Renal cortical epithelial cell (primary cell): ENCODE measurements at places on chromosomes 4 and X.

DNA sequence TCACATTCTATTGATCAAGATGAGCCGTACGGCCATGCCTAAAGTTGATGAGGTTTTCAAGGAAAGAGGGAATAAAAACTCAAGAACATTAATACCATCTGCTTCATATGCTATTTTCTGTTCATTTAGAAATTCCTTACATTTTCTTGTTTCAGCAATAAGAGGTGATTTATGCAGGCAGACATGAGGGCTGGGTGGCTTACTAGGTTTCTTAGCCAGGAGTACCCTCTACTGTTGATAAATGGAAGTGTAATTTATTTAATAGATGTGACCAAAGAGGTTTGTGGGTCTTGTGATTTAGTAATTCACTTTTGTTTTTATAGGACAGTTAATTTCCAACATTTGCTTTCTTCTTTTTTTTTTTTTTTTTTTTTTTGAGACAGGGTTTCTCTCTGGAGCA, 6.4 kb upstream of the SMIM9 start:
- DNase-seq, result peak; percentile 43

DNA sequence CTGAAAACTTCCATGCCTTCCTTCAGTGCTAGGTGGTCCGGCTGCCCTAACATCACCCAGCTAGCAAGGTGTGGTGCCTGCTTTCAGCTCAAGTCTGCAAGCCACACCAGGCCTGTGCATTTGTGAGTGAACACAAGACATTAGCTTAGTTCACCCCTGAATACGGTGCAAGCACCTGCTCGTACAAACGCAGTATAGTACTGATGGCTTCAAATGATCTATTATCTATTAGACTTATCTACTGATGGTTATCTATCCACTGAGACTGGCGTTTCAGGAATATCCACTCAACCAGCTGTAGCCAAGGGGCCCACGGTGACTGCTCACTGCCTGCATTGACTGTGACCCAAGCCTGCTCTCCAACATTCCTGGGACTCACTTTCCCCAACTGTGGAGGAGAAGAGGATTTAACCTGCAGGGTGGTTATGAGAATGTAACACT, 155.9 kb downstream of the SHOX start:
- no peak for DNase-seq

DNA sequence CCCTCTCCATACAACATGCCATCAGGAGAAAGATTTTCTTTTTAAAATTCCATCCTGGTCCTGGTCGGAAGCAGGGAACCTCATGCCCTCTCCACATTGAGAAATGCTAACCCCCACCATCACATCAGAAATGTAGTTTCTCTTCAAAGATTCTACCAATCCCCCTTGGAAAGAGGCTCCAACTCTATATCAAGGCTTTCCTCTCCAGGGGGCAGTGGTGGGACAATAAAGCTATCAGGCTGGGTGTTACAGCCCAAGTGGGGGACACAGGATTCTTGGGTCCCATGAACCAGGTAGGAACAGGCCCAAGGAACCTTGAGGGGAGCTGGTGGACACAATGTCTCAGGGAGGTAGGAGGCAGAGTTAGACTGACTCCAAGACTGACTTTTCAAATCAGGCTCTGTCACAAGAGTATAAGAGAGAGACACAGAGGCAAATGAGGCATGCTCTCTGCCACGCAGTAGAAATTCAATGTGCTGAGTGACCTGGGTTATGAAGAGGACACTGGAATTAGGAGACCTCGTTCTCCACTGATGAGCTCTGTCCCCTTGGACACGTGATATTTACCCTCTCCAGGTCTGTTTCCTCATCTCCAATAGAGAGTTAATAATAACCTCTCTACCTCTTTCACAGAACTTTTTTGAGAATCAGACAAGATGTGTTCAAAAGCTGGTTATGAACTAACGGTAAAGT, 4.5 kb downstream of the GJB1 start:
- DNase-seq, result no peak

- no peak for DNase-seq
Measured at GRCh38 chrX:18151157-18151556, 69.5 kb downstream of the BEND2 start.

- peak; percentile 47 for DNase-seq
Measured at GRCh38 chr4:83387012-83387411, 52.4 kb upstream of the HPSE start.

DNA sequence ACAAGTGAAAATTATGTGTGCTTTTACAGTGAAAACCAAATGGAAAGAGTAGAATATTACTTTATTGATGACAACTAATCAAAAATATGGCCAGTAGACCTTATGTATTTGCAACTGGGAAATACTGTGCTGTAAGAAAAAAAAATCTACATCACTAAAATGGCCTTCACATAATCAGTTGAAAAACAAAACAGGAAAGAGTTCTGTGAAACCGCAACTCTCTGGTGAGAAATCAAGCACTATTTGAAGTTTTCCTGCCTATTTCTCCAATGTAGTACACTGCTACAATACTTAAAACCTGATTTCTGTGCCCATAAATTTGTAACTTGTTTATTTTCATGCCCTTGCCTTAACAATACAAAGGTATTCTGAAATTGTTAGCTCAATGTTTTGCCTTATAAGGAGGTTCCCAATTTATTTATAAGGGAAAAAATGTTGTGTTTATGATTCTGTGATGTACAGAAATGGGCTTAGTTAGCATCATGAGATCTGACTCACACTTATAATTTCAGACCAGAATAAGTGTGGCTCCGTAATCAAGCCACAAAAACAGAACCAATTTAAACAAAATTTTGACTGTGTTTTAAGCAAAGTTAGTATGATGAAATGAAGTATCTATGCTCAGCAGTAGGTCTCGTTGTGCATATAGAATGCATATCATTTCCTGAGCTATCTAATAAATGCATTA, 147.1 kb downstream of the FAT4 start:
- no peak for DNase-seq

GRCh38 chr4:18691431-18692200, 670.1 kb upstream of the LCORL start:
- DNase-seq, result peak; percentile 23

GRCh38 chrX:46754586-46755061, 4.3 kb downstream of the SLC9A7 start:
- DNase-seq, result no peak

- DNase-seq, result peak; percentile 75
Measured at GRCh38 chr4:149716728-149717127, 98.9 kb downstream of the IQCM start.

DNA sequence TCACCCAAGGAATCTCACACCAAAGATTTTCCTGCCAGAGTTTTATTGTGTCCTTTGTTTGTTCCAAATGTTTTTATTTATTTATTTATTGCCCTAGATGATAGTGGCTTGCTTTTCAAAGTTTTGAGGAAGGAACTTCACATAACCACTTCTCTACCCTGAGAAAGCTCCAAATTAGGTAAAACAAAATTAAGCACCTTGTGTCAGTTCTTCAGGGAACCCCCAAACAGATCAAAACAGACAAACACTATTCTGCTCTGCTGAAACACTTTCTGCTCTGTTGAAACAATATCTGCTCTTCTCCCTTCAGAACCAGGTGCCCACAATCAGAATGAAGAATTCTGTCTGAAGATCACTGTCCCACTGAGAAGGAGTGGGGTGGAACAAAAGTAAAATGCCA, 16.5 kb upstream of the CYBB start:
- DNase-seq, result no peak

DNA sequence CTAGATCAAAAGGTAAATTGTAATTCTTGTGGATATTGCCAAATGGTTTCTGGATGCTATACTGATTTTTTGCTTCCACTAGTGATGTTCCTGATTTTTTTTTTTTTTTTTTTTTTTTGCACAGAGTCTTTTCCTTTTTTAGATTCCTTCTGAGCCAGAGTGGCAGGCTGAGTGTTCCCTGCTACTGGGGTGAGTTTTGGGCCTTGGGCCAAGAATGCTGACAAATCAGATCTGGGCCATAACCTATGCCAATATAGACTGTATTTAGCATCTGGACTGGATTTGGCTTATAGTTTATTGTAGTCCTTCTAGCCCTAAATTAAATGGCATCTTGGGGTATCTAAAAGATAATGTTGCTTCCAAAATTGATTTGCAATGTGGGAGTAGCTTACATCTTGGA, 52.8 kb downstream of the REPS2 start:
- DNase-seq, result no peak

- DNase-seq, result peak; percentile 48
Measured at GRCh38 chr4:52718123-52718522, 33.1 kb downstream of the ERVMER34-1 start.

DNA sequence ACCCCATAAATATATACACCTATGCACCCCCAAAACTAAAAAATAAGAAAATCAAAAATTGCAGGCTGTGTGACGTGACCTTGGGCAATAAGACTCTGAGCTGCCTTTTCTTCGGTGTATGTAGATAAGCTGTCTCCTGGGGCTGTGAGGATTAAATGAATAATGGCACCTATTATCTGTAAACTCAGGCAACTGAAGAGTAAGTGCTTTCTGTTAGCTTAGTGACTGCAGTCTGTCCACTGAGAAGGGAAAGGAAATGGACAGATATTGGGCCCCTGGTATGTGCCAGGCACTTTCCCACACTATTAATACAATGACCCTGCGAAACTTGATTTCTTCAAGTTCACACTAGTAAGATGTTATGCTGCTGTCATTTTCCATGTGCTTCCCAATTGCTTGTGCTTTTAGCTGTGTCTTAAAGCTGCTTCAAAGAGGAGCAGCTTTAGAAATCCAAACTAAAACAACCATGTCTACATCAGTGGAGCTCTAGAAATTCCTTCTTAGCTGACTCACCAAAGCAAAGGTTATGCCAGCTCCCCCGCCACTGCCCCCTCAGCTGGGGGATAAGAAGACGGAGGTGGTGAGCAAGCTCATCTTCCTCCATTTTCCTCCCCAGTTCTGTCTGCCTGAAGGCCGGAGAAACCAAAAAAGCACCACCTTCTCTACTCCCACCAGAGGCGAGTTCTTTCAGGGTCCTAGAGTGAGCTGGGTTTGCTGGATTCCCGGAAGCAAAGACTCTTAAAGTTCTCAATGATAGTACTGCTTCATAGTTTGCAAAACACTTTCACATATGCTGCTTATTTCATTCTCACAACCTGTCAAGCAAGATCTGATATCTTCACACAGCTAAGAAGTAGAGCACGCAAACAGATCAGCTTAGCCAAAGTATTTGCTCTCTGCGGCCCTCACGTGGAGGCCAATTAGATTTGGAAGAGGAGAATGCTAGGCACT, 8.8 kb upstream of the DGAT2L6 start:
- peak; percentile 66 for DNase-seq

DNA sequence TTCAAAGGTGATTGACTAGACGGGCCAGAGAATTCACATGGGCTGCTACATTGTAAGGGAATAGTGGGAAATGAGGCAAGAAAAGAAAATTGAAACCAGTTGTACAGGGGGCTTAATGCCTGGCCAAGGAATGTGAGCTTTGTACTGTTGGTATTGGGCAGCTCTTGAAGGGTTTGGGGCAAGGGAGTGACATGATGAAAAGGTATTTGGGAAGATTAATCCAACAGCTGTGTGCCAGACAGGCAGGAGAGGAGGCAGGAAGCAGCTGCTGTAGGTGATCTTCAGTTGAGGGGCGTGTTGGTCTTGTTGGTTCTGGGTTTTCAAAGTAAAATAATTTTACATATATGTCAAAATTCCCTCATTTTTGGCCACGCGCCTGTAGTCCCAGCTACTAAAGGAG, 384.5 kb upstream of the TENM3 start:
- DNase-seq, result no peak

DNA sequence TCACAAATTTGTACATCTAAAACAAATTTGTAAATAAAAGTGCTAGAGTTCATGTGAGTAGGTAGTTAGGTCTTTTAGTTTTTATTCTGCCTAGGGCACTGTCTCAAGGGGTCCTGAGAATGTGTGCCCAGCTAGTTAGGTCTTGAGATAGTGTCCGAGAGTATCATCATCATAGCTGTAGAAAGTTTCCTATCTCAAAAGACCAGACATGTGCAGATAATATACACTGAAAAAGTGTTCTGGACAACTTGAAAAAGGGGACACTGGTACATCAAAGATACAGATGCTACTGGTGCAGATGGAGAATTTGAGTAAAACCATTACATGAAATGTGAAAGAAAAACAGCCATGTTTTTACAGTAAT, 1.8 kb upstream of the ZCCHC4 start:
- no peak for DNase-seq

DNA sequence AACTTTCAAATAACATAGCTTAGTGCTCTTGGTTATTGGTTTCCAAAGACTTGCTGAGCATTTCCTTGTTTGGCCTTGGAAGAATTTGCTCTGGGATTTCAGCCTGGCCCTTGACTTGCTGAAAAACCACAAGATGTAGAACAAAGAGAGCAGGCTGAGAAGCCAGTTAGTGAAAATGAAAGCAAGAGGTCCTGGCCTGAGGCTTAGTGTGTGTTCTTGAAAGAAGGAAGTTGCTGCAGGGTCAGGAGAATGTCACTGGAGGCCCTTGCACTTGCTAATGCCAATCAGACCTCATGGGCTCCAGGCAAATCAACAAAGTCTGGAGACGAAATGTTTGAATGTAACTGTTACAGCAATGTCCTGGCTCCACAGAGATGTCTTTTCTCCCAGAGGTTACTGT, 79.4 kb downstream of the SYNPO2 start:
- peak; percentile 97 for DNase-seq

GRCh38 chrX:3548765-3549391, 164.6 kb downstream of the PRKX start:
- DNase-seq, result peak; percentile 27

DNA sequence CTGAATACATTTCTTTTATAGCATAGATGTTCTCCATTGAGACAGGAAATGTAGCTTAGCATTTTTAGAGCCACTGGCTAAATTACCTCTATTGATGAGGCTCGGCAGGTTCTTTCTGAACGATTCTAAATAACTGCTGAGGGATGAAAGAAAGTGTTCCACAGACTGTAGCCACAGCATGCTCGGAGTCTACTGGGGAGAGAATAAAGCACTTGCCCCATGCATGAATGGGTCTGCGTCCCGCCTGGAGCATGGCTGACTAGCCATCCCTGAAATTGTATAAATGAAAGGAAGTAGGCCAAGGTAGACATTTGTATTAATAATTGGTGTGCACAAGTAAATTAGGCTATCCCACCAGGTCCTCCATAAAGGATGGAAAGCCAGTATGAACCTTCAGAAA, 269.8 kb downstream of the COL25A1 start:
- peak; percentile 13 for DNase-seq
